ENCODE measurements at places on chromosomes 2 and 18. TPM values are rescaled to one million over a fixed set of nuclear protein-coding genes. Genes with fewer than 3 reads are reported as not detected.
A peak's percentile ranks its signal among the peaks of the same experiment; 100 is the strongest.

DNA sequence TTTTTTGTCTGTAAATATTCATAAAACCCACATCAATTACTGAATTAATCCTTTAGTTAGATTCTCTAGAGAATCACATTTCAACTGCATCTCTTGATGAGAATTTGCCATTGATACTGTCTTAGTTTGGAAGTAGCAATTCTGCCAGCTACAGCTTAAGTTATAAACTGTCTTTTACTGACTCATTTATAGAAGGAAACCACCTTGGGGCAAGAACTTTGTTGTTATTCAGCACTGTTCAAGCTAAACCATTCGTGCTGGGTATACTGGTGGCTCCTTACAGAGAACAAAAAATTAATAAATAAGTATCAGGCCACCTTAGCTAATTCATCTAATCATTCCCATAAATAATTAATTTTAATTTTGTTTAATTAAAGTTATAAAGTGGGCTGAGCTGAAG, 1082.6 kb upstream of the CELF4 start:
- DNase-seq = no peak

GRCh38 chr2:240451108-240451611, 15.7 kb downstream of the GPC1 start:
- no peak for DNase-seq

DNA sequence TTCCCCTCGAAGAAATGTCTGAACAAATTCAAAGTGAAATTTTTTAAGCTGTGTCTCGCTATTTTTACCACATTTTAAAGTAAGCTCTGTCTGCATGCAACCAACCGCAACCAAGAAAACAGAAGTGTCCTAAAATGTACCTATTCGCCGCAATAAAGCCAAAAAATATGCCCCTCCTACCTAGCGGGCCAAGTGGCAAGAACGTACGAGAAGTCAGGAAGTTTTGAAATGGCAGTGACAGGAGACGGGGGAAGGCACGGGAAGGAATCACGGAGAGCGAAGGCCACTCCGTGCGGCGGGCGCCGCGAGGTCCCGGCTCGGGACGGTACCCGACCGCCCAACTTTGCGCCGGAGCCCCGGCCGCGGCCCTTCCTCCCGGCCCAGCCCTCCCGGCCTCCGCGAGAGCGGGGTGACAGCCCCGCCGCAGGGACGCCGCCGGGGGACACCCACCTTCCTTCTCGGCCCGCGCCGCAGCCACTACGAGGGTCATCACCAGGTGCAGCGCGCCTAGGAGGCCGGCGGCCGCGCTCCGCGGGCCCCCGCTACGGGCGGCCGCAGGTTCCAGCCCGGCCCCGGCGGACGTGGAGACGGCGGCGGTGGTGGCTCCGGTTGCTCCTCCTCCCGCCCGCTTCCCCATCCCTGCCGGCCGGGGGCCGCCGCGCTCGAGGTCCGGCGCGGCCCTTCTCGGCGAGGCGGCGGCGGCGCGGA, 568 bp downstream of the TMEM131 start:
- DNase-seq = no peak

GRCh38 chr2:232927032-232927792, 57.1 kb downstream of the SNORC start:
- no peak for DNase-seq

Gene ANKRD62
- total RNA-seq = not detected

GRCh38 chr2:189873696-189874095, 89.4 kb downstream of the PMS1 start:
- DNase-seq = no peak

GRCh38 chr18:76822506-76823160, at the start of gene ZNF236:
Gene ZNF236 (plus strand): TSS chr18:76822557. CDS start chr18:76822608, 51 bp downstream.
- peak; percentile 74 for DNase-seq

GRCh38 chr18:60266558-60266957, 106.0 kb downstream of the MC4R start:
- DNase-seq = no peak

Gene ALKAL2
- total RNA-seq = 16.1 TPM

DNA sequence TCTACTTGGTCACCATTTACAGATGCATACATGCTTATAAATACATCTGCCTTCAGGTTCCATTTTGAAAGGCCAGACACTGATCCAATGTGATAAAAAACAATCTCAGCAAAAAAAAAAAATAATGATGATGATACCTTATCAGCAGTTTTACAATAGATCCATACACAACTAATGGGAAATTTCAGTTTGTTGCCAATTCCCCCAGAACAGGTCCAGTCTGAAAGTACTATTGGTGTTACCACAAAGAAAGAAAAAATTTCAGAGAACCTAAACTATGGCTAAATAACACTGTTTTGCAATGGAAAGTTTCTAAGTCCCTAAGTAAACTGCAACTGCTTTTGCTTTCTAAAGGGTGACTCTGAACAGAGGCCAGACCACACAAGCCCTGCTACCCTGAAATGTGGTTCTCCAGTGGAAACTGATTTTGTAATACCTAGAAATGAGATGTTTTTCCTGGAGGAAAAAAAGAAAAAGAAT, 54.1 kb downstream of the LPIN2 start:
- DNase-seq = peak; percentile 31

GRCh38 chr2:83191316-83191715, 1267.8 kb downstream of the SUCLG1 start:
- DNase-seq = no peak

Gene SP5
- total RNA-seq = 7.9 TPM

DNA sequence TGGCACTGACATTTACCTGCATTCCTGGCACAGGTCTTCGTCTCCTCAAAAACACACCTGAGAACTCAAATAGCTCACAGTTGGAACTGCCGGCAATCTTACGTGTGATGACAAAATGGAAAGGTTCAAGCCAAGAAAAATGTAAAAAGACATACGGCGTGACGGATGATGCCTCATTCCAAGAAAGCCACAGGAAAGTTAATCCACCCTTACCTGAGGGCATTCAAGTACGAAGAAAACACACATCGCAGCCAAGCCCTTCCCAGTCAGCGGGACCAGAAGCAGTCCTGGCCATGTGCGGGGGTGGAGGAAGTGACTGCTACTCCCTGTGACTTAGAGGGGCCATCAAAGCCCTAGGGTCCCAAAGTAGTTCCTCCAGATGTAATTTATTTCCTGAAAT, 986.3 kb upstream of the CELF4 start:
- no peak for DNase-seq

GRCh38 chr2:111029181-111029927, 91.4 kb upstream of the BCL2L11 start:
- DNase-seq = no peak

GRCh38 chr2:88870267-88870839, 178.9 kb downstream of the RPIA start:
- no peak for DNase-seq

DNA sequence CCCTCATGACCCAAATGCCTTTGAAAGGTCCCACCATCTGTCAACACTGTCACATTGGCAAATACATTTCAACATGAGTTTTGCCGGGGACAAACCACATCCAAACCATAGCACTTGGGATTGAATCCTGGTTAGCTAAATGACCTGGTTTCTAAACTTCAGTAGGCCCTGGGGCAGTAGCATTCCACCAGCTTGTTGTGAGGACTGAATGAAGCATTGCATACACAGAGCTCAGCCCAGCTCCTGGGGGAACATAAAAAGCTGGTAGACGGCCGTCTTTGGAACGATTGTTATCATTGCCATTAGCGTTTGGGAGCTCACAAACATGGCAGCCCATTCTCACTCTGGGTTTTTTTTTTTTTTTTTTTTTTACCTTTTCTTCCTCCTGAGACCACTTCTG, 57.5 kb upstream of the CXCR4 start:
- no peak for DNase-seq

Measured in breast epithelium (tissue), 4 donors.